Activated CD4-positive, alpha-beta T cell treated with anti-CD3 and anti-CD28 coated beads for 24 hours (primary cell): ENCODE measurements at places on chromosomes 12 and 14.

- no peak for DNase-seq
Measured at GRCh38 chr12:76745343-76745742, 18.6 kb upstream of the ZDHHC17 start.

GRCh38 chr14:58724702-58725101, 86.9 kb downstream of the DACT1 start:
- no peak for DNase-seq

- DNase-seq, result no peak
Measured at GRCh38 chr12:27226407-27226929, 17.6 kb upstream of the STK38L start.

DNA sequence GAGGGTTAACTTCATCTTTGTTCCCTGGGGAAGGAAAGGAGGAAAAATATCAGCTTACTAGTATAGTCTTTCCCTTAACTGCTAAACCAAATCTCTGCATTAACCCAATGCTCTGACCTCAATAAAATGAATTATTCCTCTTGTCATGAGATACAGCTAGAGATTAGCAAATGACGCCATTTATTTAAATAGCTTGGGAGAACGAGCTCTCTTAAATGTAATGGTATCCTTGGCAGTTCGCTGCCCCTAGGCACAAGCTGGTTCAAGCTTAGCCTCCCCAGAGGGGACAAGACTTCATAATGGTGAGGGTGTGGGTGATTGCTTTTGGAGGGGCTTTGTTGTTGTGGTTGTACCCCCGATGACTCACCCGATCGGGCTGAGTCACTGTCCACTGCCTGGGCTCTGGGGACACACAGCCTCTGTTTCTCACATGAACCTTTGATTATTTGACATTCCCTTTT, 19.6 kb downstream of the FNTB start:
- no peak for DNase-seq

- no peak for DNase-seq
Measured at GRCh38 chr14:60273956-60274355, 24.9 kb downstream of the PPM1A start.

GRCh38 chr14:100398044-100398443, 74.9 kb downstream of the SLC25A47 start:
- DNase-seq, result no peak

DNA sequence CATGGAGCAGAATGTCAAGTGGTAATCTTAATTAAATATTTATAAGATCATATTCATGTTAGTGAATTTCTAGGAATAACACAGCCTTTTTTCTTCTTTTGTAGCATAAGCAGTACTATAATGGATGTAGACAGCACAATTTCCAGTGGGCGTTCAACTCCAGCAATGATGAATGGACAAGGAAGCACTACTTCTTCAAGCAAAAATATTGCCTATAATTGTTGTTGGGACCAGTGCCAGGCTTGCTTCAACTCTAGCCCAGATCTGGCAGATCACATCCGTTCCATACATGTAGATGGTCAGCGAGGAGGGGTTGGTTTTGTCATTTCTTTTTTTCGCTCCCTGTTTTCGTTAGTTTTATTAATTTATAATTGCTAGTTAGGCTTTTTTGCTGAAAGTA, 23.1 kb downstream of the AEBP2 start:
- no peak for DNase-seq

DNA sequence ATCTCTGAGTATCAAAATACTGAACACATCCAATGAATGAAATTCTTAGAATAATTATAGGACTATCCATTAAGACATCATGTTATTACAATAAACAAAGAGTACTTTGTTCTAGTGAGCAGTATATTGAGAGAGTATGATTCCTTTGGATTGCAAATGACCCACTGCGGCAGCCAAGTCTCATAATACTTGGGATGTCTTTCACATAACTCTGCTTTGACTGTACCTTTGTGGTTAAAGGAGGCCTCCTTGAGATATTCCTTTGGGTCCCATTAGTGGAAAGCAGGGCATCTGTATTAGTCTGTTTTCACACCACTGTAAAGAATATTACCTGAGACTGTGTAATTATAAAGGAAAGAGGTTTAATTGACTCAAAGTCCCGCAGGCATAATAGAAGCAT, 593.8 kb downstream of the TRHDE start:
- DNase-seq, result no peak

GRCh38 chr12:18970603-18971002, 158.9 kb upstream of the PLEKHA5 start:
- DNase-seq, result no peak

DNA sequence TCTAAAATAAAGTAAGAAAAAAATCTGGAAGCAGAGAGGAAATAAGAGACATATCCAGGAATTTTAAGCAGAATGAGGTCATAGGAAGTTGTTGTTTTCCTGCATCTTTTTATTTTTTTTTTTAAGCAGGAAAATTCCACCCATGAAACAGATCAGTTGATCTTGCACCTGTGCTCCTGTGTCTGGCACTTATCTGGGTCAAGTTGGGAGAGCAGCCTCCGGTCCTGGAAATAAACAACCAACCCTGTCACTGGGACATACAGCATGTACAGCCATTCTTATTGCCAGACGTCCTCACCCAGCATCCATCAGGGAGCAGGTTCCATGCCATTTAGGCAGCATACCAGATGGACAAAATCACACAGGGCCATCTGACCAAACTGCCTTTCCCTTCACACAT, 266.0 kb upstream of the BTG1 start:
- DNase-seq, result no peak

GRCh38 chr14:77303417-77304156, 17.1 kb downstream of the POMT2 start:
- DNase-seq, result no peak

DNA sequence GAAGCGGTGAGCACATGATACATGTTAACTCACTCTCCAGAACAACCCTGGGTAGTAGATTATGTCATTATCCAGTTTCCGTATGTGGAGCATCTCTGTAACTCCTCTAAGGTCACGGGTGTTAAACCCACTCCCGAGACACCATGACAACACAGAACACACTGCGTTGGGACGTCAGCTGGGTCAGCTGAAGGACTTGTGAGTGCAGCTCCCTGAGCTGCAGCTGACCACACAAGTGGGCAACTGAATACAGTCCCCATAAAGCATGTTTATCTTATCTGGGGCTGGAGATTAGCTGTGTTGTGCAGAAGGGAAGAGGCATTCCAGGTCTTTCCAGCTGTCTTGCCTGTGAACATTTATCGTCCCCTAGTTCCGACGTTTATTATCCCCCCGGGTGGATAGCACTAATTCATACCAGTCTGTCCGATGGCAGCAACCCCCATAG, 211.5 kb downstream of the CHST11 start:
- no peak for DNase-seq

DNA sequence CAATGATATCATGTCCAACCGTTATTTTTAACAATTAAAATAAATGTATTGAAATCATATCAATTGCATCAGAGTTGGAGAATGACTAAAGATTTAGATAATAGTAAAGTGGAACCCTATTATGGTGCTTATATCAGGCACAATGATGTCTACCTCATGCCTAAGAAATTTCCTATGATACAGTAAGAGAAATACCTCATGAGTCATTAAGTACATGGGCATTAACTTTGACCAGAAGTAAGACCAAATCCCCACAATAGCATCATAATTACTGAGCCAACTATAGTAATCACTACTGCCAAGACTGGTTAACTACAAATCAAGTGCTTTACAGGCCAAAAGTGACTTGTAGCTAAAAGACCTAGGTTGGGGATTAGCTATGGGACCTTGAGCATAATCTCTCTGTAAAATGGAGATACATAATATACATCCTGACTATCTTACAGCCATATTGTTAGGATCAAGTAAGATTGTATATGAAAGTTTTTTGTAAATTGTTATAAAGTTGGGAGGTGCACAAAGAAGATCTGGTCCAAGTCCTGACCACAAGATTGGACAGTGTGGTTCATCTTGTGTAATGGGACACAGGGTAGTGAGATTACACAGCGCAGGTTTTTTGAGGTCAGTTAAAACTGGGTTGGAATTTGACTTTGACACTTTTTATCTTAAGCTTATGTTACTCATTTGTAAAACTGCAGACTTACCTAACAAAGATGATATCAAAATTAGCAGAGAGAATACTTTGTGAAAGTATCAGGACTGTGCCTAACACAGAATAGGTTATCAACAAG, 60.5 kb downstream of the ERGIC2 start:
- no peak for DNase-seq

DNA sequence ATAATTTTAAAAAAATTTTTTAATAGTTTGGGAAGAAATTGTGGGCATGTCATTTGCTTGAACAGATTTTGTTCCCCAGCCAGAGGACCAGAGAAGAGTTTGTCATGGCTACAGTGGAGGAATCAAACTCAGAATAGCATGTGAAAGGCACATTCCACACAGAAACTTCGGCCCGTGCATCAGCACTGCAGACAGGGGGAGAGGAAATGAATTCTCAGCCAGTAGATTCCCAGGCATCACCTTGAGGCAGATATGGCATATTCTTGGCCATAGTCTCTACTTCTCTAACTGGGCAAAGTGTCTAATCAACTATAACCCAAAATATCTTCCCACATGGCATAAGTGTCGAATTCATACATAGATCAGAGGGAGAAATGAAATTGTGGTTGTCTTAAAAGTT, 153.3 kb downstream of the PRKCH start:
- no peak for DNase-seq

- DNase-seq, result no peak
Measured at GRCh38 chr14:71737760-71738159, 194.5 kb upstream of the RGS6 start.

GRCh38 chr14:21298358-21298757, 18.5 kb downstream of the RPGRIP1 start:
- no peak for DNase-seq

- no peak for DNase-seq
Measured at GRCh38 chr12:19277711-19278110, 148.2 kb downstream of the PLEKHA5 start.

- no peak for DNase-seq
Measured at GRCh38 chr14:22764382-22764781, 2.1 kb upstream of the OXA1L start.

DNA sequence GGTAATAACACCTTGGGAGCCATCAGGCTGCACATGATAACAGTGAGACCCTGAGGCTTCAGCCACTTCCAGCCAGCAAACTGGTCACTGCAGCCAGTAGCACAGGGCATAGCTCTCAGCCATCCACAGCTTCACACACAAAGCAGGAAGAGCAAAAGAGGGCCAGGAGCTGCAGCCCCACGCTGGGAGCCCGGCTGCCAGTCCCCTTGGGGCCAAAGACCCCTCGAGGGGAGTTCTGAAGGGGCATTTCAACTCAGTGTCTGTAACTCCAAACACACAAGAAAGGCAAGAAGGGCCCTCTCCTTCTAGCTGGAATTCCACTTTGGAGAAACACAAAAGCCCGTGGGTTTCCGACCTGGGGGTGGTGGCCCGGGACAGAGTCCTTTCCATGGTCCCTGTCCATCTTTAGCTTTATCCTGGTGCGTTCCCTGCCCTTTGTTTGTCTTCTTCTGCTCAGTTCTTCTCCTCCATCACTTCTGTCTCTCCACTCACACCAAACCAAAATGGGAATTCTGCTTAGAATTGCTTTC, 151.8 kb upstream of the FKBP4 start:
- no peak for DNase-seq

DNA sequence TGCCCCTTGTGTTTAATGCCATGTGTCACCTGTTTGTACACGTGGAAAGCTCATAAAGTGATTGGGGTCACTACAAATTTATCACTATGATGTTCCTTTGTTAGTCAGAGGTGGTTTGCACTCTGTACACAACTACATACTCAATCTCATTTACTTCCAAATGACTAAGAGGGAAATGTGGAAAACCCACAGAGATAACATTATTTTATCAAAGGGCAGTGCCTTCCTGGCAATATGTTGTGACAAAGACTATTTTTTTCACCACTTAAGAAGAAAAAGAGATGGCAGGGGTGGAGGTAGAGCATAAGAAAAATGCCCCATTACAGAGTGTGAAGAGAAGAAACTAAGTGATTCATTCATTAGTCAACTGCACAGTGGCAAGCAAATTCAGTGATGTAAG, 1064.1 kb upstream of the FLRT2 start:
- no peak for DNase-seq

DNA sequence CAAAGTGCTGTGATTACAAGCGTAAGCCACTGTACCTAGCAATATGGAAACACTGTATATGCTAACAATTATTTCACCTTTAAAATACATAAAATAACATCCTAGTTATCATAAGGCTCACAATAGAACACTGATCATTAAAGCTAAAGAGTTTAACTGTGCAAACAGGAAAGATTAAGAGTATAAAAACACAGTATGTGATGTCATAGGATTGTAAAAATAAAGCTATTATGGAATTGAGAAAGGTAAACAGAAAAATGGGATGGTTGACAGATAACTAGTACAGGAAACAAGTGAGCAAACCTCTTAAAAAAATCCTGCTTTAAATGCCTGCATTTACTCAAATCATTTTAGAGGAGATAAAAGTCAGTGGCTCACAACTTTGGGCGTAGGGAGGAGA, 10.8 kb upstream of the IPO8 start:
- no peak for DNase-seq

GRCh38 chr12:116864371-116865160, 16.7 kb downstream of the HRK start:
- no peak for DNase-seq

DNA sequence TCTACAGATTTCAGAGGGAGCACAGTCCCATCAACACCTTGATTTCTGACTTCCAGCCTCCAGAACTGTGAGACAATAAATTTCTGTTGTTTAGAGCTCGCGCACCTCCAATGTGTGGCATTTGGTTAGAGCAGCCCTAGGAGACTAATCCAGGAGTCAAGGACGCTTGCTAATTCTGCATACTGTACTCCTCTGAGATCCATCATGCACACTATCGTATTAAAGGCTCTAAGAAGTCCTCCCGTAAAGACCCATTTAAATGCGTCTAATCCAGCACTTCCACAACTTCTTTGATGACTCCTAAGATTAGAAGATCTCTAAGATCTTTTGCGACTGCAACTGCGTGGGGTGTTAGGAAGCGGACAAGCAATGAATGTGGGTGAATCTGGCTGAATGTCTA, 30.4 kb downstream of the MAP1LC3B2 start:
- DNase-seq, result no peak

DNA sequence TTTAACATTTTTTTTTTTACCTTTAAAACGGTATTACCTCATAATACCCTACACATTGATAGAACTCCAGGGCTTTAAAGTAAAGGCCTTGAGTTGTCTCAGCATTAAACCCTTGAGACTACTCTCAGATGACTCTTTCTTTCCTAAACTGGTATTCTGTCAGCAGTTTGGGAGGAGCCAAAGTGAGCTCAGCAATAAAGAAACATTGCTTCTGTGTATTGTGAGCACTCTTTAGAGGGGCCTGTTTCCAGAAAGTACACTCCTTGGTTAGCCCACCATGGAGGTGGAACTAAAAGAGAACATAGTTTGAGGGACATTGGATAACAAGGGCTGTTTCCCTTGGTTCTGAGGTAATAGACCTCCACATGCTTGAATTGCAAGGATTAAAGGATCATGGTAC, 20.4 kb downstream of the MAP3K12 start:
- DNase-seq, result no peak

DNA sequence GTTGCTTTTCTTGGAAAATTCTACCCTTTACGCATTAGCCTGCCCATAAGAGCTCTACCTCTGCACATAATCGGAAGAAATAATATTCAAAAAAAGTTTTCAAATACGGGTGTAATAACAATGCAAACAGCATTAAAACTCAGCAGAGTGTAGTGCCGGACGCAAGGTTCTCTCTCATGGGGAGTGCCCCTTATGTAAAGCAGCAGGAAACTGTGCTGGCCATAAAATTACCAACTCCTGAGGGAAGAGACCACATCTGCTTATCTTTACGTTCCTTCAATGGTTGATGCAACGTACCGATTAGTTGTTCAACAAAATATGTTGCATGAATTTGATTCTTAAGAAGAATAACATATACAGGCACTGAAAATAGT, 118.7 kb upstream of the TMCC3 start:
- DNase-seq, result no peak

- DNase-seq, result no peak
Measured at GRCh38 chr12:2335513-2335912, 282.7 kb downstream of the CACNA1C start.
